ENCODE measurements at places on chromosomes 2 and 18. TPM values are rescaled to one million over a fixed set of nuclear protein-coding genes. Genes with fewer than 3 reads are reported as not detected.

Gene TMEM37
- not detected for total RNA-seq

Gene POTEI
- not detected for total RNA-seq

Gene GAL3ST2
- not detected for total RNA-seq

Gene SERPINB13
- total RNA-seq = not detected

Gene GNAL
- 0.04 TPM for total RNA-seq

Gene GRB14
- not detected for total RNA-seq

Gene PLGLB1
- total RNA-seq = 1.6 TPM

Gene MREG
- 12.1 TPM for total RNA-seq

Gene EGR4
- total RNA-seq = 0.41 TPM

Gene KHK
- 12.8 TPM for total RNA-seq

Gene GPR148
- total RNA-seq = not detected

Gene SLC19A3
- total RNA-seq = not detected

Gene VRK2
- total RNA-seq = 24.0 TPM

Gene VWA3B
- not detected for total RNA-seq

Measured in activated naive CD8-positive, alpha-beta T cell treated with anti-CD3 and anti-CD28 coated beads for 36 hours (primary cell).